Psoas muscle (tissue), 8 donors: ENCODE measurements at places on chromosomes 7 and 10. TPM values are rescaled to one million over a fixed set of nuclear protein-coding genes. Genes with fewer than 3 reads are reported as not detected.

GRCh38 chr7:131131746-131132431 lies 195.8 kb upstream of the MKLN1 start:
- no peaks in the 10 kb centered on the region for H3K27me3 ChIP-seq
- H3K4me3 ChIP-seq: no peak overlapping the region
- no peaks in the 10 kb centered on the region for H3K36me3 ChIP-seq
- no peak overlapping the region for H3K27ac ChIP-seq
- no peak for DNase-seq

The ADARB2 gene
- not detected for total RNA-seq

The GARIN1A gene
- 0.82 TPM for total RNA-seq

GRCh38 chr7:128904381-128905197 lies 5.9 kb downstream of the KCP start:
- H3K4me1 ChIP-seq: no peaks in the 10 kb centered on the region
- no peak for DNase-seq
- no peaks in the 10 kb centered on the region for H3K27me3 ChIP-seq
- no peak overlapping the region for H3K4me3 ChIP-seq
- H3K27ac ChIP-seq: no peak overlapping the region

DNA sequence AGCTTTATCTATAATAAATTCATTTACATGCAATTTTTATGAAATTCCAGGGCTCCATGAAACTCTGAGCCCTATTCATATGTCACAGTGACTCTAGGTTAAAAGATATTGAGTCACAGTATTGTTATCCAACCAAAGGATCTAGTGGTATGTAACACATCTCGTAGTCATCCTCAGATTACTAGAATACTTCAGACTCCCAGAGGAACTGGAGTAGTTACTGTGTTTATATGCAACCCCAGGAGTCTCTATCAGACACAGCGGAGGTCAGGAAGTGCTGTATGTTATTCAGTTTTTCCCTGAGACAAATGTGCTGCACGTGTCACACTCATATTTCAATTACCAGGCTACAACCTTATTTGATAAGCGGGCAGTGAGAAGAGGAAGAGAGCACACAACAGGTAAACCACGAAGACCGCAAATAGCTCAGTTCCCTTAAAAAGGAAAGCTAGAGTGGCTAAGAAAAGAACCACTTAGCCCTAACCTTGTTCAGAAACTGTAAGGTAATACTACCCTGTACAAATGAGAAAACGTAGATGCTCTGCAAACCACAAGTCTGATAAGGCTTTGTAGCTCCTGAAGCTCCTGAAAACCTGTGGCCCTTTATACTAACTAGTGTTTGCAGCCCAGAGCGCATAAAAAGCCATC lies 114.0 kb upstream of the CNTNAP2 start:
- no peaks in the 10 kb centered on the region for H3K27me3 ChIP-seq
- H3K36me3 ChIP-seq: no peaks in the 10 kb centered on the region
- H3K27ac ChIP-seq: no peak overlapping the region
- no peak overlapping the region for H3K4me3 ChIP-seq
- no peak for DNase-seq

The ZRANB1 gene
- 81.4 TPM for total RNA-seq

The SEC31B gene
- total RNA-seq: 2.9 TPM

The TMEM140 gene
- total RNA-seq: 106 TPM

GRCh38 chr10:59954296-59954695 lies 47.9 kb upstream of the CCDC6 start:
- H3K27ac ChIP-seq: no peak overlapping the region
- H3K36me3 ChIP-seq: no peaks in the 10 kb centered on the region
- H3K27me3 ChIP-seq: no peaks in the 10 kb centered on the region
- no peak overlapping the region for H3K4me3 ChIP-seq
- DNase-seq: no peak
- H3K4me1 ChIP-seq: no peaks in the 10 kb centered on the region

DNA sequence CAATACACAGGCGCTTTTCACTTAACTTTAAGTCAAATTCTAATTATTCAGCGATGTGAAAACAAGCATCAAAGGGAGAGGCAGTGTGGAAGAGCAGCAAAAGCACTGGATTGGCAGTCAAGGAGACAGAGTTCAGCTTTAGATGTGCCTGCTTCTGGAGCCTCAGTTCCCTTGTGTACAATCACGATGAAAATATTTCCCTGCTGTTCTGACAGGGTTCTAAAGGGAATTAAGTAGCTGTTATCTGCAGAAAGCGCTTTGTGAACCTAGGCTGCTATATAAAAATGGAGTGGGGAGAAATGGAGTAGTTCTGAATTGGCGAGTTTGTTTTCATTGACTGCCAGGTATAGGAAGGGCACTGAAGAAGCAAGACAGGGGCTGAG lies 237.8 kb upstream of the SP8 start:
- no peak overlapping the region for H3K27ac ChIP-seq
- H3K27me3 ChIP-seq: no peaks in the 10 kb centered on the region
- H3K4me1 ChIP-seq: no peaks in the 10 kb centered on the region
- H3K36me3 ChIP-seq: no peaks in the 10 kb centered on the region
- DNase-seq: no peak

The GIMAP1 gene
- 3.9 TPM for total RNA-seq

DNA sequence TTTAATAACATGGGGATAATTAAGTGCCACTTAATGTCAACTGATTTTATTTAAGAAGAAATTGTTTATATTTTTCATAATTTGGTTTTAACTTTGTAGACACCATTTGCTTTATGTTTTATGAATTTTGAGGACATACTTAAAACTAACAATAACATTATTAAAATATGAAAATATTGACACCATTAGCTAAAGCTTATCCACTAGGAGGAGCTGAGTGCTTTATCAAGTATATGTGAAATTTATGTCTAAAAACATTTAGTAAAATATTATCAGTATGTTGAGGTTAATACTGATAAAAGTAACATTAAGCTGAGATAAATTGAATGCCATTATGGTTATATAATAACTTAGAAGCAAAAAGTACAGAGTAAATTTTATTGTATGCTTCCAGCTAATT lies 622.1 kb downstream of the ARL4A start:
- H3K27me3 ChIP-seq: no peaks in the 10 kb centered on the region
- no peak for DNase-seq
- H3K27ac ChIP-seq: no peak overlapping the region
- no peak overlapping the region for H3K4me3 ChIP-seq
- no peaks in the 10 kb centered on the region for H3K36me3 ChIP-seq

- no peak for DNase-seq
- H3K27ac ChIP-seq: no peak overlapping the region
- no peaks in the 10 kb centered on the region for H3K4me1 ChIP-seq
Measured at GRCh38 chr10:21624951-21625350, 90.9 kb downstream of the MLLT10 start.

The ADAM8 gene
- 2.8 TPM for total RNA-seq

DNA sequence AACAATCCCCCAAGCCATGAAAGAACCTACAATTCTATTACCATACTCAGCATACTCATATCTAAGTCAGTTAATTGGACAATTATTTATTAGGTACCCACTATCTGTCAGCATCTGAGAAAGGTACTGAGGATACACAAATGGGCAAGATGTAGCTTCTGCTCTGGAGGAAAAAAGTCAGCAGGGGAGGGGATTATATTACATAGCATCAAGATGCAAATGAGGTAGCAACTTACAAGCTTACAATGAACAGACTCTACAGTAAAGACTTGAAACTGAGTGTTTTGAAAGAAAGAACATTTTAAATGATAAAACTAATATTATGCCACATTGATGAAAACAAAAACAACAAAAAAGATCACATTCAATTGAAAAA lies 10.8 kb upstream of the CUBN start:
- H3K36me3 ChIP-seq: no peaks in the 10 kb centered on the region
- no peaks in the 10 kb centered on the region for H3K4me1 ChIP-seq
- no peak overlapping the region for H3K27ac ChIP-seq
- H3K27me3 ChIP-seq: no peaks in the 10 kb centered on the region

The PRKCQ gene
- total RNA-seq: 72.0 TPM

The UCN3 gene
- total RNA-seq: not detected

DNA sequence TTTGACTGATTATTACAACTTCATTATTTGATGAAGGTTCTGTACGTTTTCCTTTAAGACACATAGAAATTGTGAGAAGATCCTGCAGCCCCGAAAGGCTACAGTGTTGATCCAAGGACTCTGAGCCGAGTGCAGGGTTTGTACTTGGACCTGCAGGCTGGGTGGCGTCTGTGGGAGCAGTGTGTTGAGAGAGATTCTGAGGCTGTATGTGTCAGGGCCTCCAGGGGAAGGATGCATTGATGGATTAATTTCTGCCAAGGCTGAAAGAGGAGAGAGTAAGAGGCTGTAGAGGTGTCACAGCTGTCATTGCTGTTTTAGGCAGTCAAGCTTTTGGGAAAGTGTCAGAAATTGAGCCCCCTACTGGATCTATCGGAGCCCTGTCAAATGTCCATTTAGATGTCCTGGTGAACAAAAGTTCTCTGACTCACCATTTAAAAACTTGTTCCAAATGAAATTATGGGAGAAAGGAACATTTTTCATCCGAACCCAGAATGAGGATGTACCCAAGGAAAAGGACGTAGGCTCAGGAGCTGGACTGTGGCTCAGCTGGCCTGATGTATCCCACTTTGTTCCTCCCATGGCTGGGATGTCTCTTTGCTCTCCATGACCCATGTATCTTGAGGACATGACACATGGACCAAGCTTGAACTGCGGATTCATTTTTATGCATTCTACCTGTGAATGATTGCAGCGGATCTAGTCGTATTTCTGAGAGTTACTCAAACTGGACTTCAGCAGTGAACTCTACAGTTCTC lies 102.2 kb downstream of the TCF7L2 start:
- no peak overlapping the region for H3K27ac ChIP-seq
- H3K4me1 ChIP-seq: peaks cover 14% of the 10 kb centered on the region
- DNase-seq: no peak
- H3K27me3 ChIP-seq: no peaks in the 10 kb centered on the region
- H3K4me3 ChIP-seq: no peak overlapping the region

GRCh38 chr10:123642293-123642692 lies 23.9 kb upstream of the GPR26 start:
- no peaks in the 10 kb centered on the region for H3K4me1 ChIP-seq
- H3K27ac ChIP-seq: no peak overlapping the region
- peaks cover 13% of the 10 kb centered on the region for H3K27me3 ChIP-seq
- no peak overlapping the region for H3K4me3 ChIP-seq
- no peak for DNase-seq
- H3K36me3 ChIP-seq: no peaks in the 10 kb centered on the region

The NPY gene
- 0.69 TPM for total RNA-seq

- H3K4me1 ChIP-seq: peaks cover 16% of the 10 kb centered on the region
- peak overlapping the region; percentile 90 for H3K27ac ChIP-seq
- no peak for DNase-seq
- H3K36me3 ChIP-seq: no peaks in the 10 kb centered on the region
- H3K27me3 ChIP-seq: no peaks in the 10 kb centered on the region
- H3K4me3 ChIP-seq: peak overlapping the region; percentile 77
Measured at GRCh38 chr10:59360605-59361405, 1.5 kb downstream of the FAM13C start.

GRCh38 chr10:111833251-111833650 lies 350.3 kb downstream of the GPAM start:
- DNase-seq: no peak
- no peaks in the 10 kb centered on the region for H3K27me3 ChIP-seq
- no peaks in the 10 kb centered on the region for H3K36me3 ChIP-seq
- H3K4me1 ChIP-seq: no peaks in the 10 kb centered on the region

- H3K4me3 ChIP-seq: no peak overlapping the region
- H3K27ac ChIP-seq: no peak overlapping the region
- H3K4me1 ChIP-seq: no peaks in the 10 kb centered on the region
- peaks cover 28% of the 10 kb centered on the region for H3K36me3 ChIP-seq
- no peaks in the 10 kb centered on the region for H3K27me3 ChIP-seq
Measured at GRCh38 chr10:28624351-28624750, 53.0 kb upstream of the BAMBI start.

DNA sequence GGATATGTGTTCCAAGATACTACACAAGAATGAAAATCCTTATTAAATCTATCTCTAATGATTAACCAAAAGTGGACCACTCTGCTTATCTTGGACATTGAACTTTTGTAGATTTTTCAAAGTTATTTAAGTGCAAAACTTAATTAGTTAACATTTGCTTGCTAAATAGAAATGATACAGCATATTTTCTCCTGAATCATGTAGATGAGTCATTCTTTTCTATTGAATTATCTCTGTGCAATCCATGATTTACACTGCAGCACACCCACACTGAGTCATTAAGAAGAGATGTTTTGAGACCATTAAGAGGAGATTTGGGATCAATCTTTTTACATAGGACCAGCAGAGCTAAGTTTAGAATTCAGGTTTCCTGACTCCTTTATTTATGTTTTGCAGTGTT lies 6.6 kb upstream of the ABCC2 start:
- H3K4me1 ChIP-seq: peaks cover 12% of the 10 kb centered on the region
- no peaks in the 10 kb centered on the region for H3K27me3 ChIP-seq
- no peaks in the 10 kb centered on the region for H3K36me3 ChIP-seq
- no peak overlapping the region for H3K4me3 ChIP-seq
- H3K27ac ChIP-seq: no peak overlapping the region

The ADIRF gene
- 25.0 TPM for total RNA-seq

- H3K27ac ChIP-seq: no peak overlapping the region
- H3K4me1 ChIP-seq: peaks cover 9% of the 10 kb centered on the region
- H3K36me3 ChIP-seq: no peaks in the 10 kb centered on the region
- H3K27me3 ChIP-seq: no peaks in the 10 kb centered on the region
- no peak overlapping the region for H3K4me3 ChIP-seq
- peak; percentile 23 for DNase-seq
Measured at GRCh38 chr7:90625562-90625961, 29.4 kb downstream of the CDK14 start.

DNA sequence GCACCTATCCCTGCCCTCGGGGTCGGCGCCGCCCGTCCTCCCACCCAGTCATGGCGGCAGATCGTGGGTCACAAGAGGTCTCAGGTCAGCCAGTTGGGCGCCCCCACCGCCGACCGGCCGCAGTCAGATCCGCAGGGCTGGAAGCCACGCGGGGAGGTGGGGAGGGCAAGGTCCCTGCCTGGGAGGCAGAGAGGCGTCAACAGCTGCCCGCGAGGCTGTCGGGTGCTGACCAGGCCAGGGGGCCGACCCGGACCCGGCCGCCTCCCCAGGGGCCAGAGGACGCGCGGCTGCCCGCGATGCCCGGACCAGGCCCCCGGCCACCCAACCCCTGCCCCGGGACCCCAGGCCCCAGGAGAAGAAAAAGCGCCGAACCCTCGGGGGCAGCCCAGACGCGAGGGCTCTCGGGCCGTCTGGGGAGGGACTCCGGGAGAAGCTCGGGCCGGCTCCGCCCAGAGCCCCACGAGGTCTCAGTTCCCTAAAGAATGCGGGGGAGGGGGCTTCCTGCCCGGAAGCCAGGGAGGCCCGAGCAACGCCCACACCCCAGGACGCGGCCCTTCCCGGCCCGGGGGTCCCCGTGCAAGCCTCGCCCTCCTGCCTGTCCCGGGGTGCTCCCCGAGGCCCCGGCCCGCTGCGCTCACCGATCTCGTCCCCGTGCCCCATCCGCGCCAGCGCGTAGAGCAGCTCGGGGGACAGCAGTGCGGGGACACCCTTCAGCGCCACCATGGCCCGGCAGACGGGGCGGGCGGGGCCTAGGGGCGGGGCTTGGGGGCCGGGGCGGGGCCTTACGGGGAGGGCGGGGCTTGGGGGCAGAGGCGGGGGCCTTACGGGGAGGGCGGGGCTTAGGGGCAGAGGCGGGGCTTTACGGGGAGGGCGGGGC lies at the start of gene FUOM:
Gene FUOM (minus strand): TSS at position 735 of the 877 bp plus-strand sequence. CDS start 12 bp downstream, at position 723.
- peak within 1 kb of the TSS; percentile 53 for H3K27ac ChIP-seq
- peaks cover 11% of the 10 kb centered on the region for H3K36me3 ChIP-seq
- peaks cover 4% of the 10 kb centered on the region for H3K4me1 ChIP-seq
- H3K4me3 ChIP-seq: peak within 1 kb of the TSS; percentile 79
- peak; percentile 82 for DNase-seq

GRCh38 chr10:113356794-113357680 lies 195.8 kb upstream of the HABP2 start:
- H3K27ac ChIP-seq: no peak overlapping the region
- H3K27me3 ChIP-seq: no peaks in the 10 kb centered on the region
- no peaks in the 10 kb centered on the region for H3K4me1 ChIP-seq
- no peaks in the 10 kb centered on the region for H3K36me3 ChIP-seq
